AG08396 (cell line): ENCODE measurements at places on chromosomes 7 and 10.

DNA sequence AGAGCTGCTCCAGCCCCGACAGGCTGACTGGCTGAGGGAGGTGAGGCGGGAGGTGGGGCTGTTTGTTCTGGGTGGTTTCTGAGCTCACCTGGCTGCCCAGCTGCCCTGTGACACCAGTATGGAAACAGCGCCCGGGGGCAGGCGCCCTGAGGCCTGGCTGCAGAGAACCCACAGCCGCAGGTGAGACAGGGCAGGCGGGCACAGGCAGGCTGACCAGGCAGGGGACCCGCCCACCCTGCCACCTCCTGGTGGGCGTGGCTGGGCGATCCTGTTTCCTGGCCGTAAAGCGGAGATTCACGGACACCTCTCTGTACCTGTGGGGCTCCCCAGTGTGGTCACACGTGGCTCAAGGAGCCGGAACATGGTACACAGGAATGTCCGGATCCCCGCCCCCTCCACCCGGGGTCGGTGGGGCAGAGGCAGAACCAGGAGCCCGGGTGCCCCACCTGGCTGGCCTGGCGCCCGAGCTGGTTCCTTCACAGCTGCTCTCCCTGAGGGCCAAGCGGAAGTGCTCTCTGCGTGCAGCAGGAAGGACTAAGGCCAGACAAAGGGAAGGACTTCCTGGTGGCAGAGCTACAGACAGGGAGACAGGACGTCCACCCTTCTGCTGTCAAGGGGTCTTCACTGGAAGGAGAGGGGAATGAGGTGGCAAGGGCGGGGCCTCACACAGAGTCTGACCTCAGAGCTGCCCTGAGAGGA lies 3.9 kb downstream of the MICALL2 start:
- DNase-seq = no peak

DNA sequence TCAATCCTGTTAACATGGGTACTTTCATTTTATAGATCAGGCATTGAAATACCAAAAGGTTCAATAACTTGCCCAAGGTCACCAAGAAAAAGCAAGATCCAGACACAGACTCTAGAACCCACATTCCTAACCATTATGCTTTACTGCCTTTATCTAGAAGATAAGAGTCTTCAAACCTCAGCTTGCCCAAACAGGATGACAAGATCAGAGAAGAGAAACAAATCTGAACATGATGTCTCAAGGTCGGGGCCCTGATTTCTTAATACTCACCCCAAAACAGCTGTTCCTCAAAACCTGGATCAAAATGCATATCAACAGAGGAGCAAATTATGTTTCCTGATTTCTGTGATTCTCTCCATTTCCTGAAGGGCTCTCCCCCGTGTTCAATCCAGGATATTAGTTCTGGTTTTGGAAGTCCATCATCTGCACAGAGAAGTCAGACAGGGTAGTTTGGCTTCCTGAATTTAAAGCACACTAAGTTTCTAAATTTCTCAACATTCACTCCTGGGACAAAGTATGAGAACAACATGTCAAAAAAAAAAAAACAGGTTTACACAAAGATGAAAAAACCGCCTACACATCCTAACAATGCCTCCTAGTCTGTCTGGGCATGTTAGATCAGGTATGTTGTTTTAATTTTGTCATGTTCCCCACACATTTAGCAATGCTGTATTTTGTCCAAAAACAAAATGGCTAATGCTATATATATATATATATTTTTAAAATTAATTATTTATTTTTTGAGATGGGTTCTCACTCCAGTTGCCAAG lies 16.2 kb downstream of the ZNF786 start:
- DNase-seq = no peak

DNA sequence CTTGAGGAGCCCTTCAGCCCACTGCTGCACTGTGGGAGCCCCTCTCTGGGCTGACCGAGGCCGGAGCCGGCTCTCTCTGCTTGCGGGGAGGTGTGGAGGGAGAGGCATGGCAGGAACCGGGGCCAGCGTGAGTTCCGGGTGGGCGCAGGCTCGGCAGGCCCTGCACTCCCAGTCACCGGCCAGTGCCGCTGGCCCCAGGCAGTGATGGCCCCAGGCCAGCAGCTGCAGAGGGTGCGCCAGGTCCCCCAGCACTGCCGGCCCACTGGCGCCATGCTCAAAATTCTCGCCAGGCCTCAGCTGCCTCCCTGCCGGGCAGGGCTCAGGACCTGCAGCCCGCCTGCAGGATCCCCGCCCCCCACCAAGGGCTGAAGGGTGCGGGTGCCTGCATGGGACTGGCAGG lies 128.4 kb upstream of the STARD3NL start:
- DNase-seq = no peak

- DNase-seq = no peak
Observed at GRCh38 chr7:107173691-107174406, 5.0 kb downstream of the HBP1 start.

DNA sequence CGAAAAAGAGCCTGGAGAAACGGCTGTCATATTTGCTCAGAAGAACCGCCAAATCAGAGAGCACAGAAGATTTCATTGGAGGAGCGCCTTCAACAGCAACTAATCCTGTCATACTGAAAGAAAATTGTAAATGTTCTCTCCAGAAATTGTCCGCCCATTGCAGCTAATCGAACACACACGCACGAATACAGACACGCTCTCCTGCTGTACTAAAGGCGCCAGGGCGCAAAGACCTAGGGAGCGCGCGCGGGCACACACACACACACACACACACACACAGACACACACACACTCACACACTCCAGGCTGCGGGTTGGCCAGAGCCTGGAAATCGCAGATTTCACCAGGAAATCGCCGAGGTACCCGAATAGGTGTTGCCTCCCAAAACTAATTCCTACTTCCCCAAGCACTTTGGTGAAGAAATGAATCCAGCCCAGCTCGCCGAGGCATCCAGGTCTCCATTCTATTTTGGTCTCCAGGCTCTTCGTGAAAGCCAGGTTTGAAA lies at the start of gene CHRM2:
Gene CHRM2 (plus strand): TSS at position 157 of the 505 bp plus-strand sequence. CDS start 146,214 bp downstream, outside the sequence.
- DNase-seq = peak; percentile 65
